ENCODE measurements at places on chromosomes 1 and 21. TPM values are rescaled to one million over a fixed set of nuclear protein-coding genes. Genes with fewer than 3 reads are reported as not detected.

- no peak for DNase-seq
These were observed 92.1 kb downstream of the BACH1 start for GRCh38 chr21:29390778-29391177.

Gene UAP1
- total RNA-seq: 122 TPM

GRCh38 chr1:229344937-229345684, 2.3 kb upstream of the CCSAP start:
- no peak for DNase-seq

Gene RIPK4
- not detected for total RNA-seq

DNA sequence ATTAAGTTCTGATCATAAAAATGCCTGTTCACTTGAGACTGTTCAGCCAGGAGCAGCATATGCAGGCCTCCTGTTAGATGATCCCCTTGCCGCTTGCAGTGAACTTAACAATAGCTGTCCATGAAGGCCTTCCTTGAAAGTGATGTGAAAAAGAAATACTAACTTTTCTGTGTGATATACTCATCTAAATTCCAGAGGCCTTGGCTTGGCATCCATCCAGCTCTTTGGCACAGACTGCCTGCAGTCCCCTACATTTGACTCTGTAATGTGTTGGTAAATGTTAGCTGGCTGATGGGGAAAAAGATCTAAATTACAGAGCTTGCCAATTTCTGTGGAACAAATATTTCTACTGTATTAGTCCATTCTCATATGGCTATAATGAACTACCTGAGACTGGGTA, 73.7 kb downstream of the KCNK2 start:
- peak; percentile 64 for DNase-seq

DNA sequence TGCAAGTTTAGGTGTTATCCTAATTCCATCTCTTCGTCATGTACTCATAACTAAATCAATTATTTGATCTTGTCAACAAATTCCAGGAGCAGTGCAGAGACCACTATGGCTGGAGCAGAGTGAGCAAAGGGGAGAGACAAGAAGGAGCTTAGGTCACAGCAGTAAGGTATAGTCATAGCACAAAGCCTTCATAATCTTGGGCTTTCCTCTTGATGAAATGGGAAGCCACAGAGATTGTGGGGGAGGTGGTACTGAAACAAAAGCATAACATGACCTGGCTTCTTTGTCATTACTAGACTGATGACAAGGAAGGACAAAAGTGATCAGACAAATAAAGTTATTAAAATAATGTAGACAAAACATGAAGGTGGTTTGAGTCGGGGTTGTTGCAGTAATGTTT, 60.1 kb upstream of the PTGS2 start:
- DNase-seq: no peak

- no peak for DNase-seq
These were observed 146.2 kb downstream of the PLPP3 start for GRCh38 chr1:56433056-56433577.

GRCh38 chr1:172401477-172401876, 19.0 kb upstream of the C1orf105 start:
- no peak for DNase-seq

- DNase-seq: no peak
These were observed 76.8 kb upstream of the SOX13 start for GRCh38 chr1:203996126-203996525.

Gene C8A
- not detected for total RNA-seq

GRCh38 chr1:17682400-17682799, 72.7 kb upstream of the ACTL8 start:
- DNase-seq: no peak

DNA sequence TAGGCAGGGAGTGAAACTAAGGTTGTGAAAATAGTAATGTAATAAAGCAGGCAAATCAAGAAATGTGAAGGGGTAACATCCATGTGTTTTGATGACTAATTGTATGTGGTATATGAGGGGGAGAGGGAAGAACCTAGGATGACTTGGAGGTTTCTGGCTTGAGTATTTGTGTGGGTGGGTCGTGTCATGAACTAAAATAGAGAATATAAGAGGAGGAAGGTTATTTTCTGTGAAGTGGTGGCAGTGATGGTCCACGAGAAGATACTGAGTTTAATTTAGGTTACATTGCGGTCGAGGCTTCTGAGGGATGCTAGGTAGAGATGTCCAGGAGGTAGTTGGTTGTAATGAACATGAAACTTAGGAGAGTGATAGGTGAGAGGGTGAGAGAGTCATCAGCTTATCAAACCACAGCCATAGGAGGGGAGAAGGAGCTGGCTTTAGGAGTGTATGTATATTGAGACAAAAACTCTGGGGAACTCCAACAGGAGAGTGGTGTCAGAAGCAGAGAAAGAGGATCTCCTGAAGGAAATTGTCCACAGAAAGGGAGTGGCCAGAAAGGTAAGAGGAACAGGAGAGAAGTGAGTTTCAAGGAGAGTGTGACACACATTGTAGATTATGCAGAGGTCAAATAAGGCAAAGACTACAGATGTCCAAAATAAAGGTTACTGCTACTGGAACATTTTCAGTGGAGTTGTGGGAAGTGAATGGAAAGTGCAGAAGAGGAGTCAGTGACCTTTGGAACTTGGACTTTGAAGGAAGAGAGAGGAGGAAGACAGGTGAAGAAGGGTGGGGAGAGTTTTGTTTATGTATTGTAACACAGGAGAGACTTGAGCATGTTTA, 89.0 kb upstream of the MACF1 start:
- DNase-seq: peak; percentile 65

- no peak for DNase-seq
These were observed 9.7 kb downstream of the KIFAP3 start for GRCh38 chr1:170064821-170065220.

- no peak for DNase-seq
These were observed 33.6 kb upstream of the DISP1 start for GRCh38 chr1:222781251-222781650.

Gene SYNC
- total RNA-seq: 55.2 TPM

GRCh38 chr1:55636696-55637095, 421.5 kb upstream of the USP24 start:
- DNase-seq: peak; percentile 35

DNA sequence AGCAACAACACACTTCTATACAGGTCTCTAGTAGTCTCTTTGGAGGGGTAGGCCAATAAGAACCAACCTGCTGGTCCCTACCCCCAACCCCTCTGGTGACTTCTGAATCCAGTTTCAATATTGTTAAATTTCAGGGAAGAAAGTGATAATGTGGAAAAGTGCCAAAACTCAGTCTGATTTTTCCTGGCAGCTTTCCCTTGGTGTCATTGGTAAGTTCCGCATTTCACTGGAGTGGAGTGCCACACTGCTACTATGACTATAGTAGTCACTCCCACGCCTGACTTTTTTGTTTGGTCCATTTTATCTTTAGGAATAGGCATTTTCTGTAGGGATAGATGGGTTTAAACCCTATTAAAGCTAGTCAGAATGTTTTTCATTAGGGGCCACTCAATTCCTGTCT, 5.7 kb upstream of the ARID1A start:
- DNase-seq: no peak

GRCh38 chr1:161001525-161001924, 19.4 kb downstream of the F11R start:
- DNase-seq: no peak

GRCh38 chr1:234427950-234428646, 50.9 kb downstream of the TARBP1 start:
- no peak for DNase-seq

Gene PIP5K1A
- total RNA-seq: 49.7 TPM

- no peak for DNase-seq
These were observed 492 bp upstream of the PGM1 start for GRCh38 chr1:63592536-63593302.

Gene MAP1LC3C
- total RNA-seq: 1.0 TPM

GRCh38 chr1:84505493-84506001, 639 bp upstream of the SPATA1 start:
- DNase-seq: peak; percentile 70

DNA sequence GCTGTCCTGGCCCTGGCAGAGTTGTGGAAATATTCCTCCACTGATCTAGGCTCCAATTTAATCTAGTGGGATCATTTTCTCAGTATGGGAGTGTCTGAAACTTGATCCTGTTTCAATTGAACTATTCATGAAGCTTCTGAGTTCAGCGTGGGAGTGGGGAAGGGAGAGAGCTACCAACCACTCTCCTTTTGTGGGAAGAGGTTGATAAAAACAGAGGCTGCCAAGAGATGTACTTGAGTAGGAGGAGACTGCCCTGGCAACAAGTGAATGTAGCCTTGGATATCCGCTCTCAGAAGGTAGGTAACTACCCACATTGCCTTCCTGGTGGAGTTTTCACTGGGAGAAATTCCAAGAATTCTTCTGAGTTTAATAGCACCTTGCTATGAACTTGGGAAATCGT, at the start of gene CTXND2:
TSS of gene CTXND2 (plus strand) at position 119 of the 400 bp plus-strand sequence. CDS start 25,179 bp downstream, outside the sequence.
- DNase-seq: no peak

DNA sequence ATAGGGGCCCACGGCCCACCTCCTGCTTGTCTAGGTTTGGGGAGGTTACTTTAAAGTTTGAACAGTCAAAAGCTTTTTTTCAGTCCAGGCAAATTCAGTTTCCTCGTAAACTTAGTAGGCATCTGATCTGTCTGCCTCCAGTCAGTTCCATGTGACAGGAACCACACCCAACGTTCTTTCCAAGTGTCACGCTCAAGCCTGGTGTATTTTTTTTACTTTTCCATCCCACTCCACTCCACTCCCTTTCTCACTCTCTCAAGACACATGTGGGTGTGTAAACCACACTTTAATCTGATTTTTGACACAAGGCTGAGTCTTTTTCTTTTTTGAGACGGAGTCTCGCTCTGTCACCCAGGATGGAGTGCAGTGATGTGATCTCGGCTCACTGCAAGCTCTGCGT, 60.3 kb upstream of the GPR153 start:
- no peak for DNase-seq

Gene WNT2B
- total RNA-seq: 0.23 TPM

- peak; percentile 8 for DNase-seq
These were observed 212.7 kb downstream of the ZP4 start for GRCh38 chr1:237677979-237678378.

Gene CHAF1B
- 9.9 TPM for total RNA-seq

GRCh38 chr1:156346636-156347035, 8.3 kb downstream of the TSACC start:
- DNase-seq: no peak

DNA sequence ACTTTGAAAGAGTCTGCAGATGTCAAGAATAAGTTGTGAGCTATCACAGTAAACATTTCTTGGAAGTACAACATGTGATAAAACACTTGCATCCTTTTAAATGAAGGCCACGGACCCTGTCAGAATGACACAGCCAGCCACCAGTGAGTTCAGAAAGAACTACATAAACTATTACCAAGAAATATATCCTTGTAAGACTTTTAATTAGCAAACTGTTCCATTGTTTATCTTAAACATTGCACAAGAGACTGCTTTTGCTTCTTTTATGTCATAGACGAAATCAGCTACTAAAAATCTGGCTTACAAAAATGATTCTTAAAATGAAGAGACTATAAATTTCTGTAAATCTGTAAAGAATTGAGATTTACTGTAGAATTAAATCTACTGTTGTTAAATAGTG, 17.9 kb downstream of the LRRC7 start:
- no peak for DNase-seq

Gene DAB1
- not detected for total RNA-seq

DNA sequence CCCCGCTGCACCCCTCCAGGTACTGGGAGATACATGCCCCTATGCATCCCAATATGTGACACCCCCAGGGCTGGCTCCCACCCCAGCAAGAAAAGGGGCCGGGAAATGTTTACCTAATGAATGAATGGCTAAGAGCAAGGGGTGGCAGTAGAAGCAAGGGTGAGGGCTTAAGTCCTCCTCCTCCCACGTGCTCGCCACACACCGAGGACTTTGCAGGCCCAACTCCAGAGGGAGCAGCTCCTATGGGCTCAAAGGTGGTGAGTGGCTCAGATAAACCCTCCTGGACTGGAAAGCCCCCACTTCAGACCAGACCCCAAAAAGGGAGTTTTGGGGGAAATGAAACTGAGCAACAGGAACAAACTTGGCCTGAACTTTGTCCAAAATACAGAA, 11.4 kb downstream of the SLC45A3 start:
- DNase-seq: no peak

Gene CYP4X1
- not detected for total RNA-seq

DNA sequence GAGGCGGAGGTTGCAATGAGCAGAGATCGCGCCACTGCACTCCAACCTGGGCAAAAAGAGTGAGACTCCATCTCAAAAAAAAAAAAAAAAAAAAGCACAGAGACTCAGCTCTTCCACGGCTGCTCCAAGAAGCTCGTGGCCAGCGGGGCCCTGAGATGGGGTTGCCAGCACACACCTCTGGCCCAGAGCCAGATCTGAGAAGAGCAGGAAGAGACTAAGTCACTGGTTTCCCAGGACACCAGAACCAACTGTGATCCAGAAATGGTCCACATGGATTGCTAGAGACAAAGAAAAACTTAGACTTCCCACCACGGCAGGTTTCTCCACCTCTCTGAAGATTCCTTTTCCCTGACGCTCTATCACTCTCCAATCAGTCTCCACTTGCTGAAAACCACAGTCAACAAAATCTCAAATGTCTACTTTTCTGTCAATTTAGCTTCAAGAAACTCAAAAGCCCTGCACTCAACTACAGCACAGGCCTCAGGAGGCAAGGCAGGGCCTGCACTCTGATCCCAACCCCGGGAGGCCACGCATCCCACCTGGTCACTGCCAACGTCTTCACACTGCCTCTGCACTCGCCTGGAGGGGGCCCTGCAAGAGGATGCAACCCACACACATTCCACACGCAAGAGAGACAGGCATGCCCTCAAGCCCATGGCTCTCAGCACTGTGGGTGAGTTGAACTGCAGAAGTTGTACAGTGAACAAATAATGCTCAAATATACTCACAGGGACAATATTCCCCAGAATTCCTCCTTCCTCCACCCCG, 79.0 kb downstream of the NPHP4 start:
- DNase-seq: no peak

- peak; percentile 54 for DNase-seq
These were observed 229.7 kb upstream of the TMEM51 start for GRCh38 chr1:14923727-14924452.

Gene GPX7
- 32.4 TPM for total RNA-seq

DNA sequence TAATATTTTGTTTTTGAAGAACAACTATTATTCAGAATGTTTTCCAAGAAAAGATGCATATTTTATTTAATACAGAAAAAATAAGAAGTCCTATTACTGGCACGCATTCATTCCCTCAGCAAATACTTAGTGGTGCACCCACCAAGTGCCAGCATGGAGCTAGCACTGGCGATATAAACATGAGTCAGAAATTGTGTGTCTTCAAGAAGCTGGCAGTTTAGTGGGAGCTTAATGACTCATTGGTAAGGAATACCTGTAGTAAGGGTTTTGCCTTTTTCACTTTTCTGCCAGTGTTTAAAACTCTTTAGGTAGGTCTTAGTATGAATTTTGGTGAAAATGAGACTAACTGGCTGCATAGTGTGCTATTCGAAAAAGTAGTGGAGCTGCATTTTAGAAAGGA, 6.3 kb downstream of the MAGI3 start:
- peak; percentile 75 for DNase-seq

All from LHCN-M2 (cell line).